ENCODE measurements at places on chromosomes 4 and X.

DNA sequence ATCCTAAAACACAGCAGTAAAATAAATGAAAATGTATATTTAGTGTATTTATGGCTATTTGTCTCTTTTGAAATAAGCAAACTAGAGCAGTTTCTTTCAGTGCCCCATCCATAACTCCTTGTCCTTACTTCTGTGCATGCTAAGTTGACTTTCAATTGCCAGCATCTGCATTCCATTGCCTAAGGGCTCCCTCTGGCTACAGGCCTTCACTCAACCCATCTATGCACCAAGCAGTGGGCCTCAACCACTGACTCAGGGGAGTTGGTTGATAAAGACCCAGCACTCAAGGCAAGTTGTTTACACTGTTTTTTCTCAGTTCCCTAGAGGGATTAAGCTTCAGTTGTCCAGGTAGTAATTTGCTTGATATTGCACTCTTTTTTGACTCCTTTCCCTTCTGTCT lies 265.7 kb downstream of the IQCM start:
- DNase-seq: no peak

GRCh38 chr4:99885063-99885664 lies 9.1 kb downstream of the LAMTOR3 start:
- no peak for DNase-seq

DNA sequence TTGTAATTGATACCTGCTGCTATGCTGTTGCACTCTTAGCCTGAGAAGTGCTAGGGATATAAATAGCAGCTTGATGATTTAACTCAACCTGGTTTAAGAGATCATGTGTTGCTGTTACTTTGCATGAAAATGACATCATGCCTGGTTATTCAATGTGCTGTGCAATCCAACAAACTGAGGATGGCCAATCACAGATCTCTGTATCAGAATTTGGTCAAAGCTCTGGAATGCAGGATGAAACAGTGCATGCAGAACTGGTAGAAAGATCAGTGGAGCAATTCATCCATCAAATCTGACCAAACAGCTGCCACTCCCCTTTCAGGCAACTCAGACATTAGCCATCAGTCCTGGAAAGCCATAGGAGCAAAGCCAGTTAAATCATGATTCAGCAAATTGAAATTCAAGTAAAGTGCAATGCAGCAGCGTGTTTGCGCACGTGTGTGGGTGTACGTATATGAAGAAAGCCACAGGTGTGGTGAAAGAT lies 160.3 kb upstream of the RASGEF1B start:
- no peak for DNase-seq

GRCh38 chrX:65203545-65203944 lies 227.3 kb upstream of the ZC4H2 start:
- DNase-seq: no peak

DNA sequence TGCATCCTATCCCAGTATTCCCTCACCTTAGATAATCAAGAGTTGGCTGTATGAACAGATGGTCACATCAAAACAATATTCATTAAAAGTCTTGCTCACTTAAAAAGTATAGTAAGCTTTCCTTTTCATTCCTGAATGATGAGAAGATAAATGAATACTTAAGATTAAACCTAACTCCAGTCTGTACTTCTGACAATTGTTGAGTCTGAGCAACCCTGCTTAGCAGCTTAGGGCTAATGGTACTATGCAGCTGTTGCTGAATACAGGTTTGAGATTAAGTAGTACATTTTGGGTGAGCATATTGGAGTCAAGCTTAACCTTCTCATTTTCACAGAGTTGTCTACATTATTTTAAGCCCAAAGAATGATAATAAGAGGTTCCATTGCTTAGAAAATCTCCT lies 121.7 kb upstream of the ETNPPL start:
- DNase-seq: no peak

All from left hindlimb (tissue), 1 donor.